Globus pallidus (tissue), 1 donor: ENCODE measurements at places on chromosomes 16 and 17.

DNA sequence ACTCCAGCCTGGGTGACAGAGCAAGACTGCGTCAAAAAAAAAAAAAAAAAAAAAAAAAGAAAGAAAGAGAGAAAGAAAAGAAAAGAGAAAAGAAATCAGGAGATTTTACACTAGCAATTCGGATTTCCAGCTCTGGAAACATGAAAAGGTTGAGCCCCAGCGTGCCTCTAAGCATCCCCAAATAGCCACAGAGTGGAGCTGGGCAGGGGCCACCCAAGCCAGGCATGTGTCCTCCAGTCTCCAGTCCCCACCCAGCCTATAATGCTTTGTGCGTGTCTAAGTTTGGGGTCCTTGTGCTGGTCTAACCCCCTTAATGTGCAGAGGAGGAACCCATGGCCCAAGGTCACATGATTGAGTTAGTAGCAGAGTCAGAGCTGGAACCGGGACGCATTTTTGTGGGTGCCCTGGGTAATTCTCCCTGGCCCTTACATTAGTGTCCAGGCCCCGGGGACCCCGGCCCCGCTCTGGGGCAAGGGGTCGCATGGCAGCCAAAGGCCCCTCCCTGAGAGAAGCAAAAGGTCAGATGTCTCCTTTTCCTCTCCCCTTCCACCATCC lies 19.9 kb downstream of the ADAM11 start:
- DNase-seq: no peak

DNA sequence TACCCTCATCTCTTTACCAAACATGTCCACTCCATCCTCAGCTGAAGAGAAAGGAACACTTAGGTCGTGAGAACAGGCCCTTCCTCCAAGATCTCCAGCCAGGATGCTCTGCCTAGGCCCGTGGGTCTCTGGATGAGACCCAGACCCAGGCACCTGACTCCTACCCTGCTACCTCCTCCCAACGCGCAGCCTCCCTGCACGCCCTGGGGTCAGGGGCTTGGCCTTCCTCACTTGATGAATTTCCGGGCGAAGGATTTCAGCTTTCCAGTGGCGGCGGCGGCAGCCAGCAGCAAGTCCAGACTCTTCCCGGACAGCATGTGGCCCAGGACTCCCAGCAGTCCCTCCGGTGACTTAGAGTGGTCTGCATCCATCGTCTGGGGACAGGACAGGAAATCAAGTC lies 13.4 kb downstream of the CSF3 start:
- DNase-seq: no peak

DNA sequence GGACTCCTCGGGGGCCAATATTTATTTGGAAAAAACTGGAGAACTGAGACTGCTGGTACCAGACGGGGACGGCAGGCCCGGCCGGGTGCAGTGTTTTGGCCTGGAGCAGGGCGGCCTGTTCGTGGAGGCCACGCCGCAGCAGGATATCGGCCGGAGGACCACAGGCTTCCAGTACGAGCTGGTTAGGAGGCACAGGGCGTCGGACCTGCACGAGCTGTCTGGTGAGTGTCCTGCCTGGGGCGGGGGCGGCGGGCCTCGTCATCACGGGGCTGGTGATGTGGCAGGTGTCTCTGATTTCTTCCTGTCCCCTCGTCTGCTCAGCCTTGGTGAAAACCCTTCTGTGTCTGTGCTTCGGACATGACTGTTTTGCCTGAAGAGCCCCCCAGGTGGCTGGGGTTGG lies 5.7 kb downstream of the METRNL start:
- DNase-seq: no peak

GRCh38 chr17:54626146-54626703 lies 274.4 kb upstream of the TOM1L1 start:
- DNase-seq: no peak

GRCh38 chr17:10384175-10384574 lies 11.4 kb upstream of the MYH13 start:
- DNase-seq: no peak

DNA sequence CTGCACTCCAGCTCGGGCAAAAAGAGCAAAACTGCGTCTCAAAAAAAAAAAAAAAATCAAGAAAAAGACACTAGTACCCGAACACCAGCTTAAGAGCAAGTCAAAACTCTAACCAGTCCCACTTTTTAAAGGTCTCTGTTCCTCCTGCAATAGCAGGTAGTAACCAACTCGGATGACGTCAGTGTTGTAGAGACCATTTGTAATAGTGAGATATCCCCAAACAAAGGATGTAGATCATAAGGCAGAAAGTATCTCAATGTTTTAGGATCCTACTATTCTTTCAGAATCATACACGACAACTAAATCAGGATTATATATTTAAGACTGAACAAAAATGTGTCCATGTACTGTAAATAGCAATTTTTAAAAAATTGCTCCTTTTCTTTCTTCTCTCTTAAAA lies 2.4 kb downstream of the JPT1 start:
- no peak for DNase-seq

DNA sequence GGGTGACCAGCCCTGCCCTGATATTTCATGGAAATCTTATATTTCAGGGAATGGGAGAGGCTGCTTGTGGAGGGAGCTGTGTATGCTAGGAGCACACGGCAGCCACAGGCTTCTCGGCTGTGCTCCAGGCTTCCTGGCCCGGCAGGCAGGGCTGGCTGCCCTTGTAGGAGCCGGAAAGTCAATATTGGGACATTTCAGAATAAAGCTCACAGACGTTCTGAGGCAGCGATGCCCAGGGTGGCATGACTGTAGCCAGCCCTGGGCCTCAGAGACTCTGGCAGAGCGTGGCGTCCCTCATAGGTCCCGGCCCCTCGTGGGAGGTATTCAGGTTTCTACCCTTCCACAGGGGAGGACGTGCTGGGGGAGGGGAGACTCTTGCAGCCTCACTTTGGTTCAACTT lies 65.7 kb downstream of the BANP start:
- no peak for DNase-seq

GRCh38 chr17:16923097-16923903 lies 48.6 kb downstream of the TNFRSF13B start:
- DNase-seq: no peak

DNA sequence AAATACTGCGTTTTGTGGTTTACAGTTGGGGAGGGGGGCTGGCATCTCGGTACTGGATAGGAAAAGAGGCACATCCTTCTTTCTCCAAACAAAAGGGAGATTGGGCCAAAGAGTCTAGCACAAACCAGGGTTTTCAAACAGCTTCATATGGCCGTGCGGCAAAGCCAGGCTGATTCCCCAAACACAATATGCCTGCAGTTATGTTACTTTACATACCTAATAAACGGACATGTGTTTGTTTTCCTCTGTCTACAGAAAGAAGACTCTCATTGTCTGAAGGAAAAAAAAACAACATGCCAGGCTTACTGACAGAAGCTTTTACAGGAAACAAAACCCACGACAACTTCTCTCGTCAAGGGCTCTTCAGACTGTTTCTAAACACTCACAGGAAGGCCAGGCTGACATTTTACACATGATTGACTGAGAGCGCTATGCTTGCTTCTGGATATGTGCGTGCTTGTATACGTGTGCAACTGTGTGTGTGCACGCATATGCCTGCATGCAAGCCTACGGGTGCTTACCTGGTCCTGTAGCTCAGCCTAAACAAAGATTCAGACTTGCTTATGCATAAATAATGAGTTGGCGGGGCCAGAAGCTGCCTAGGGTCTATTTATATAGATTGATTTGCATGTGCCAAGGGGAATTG lies 461.0 kb upstream of the C16orf82 start:
- no peak for DNase-seq

- DNase-seq: no peak
Measured at GRCh38 chr17:35001549-35001948, 21.2 kb downstream of the LIG3 start.

DNA sequence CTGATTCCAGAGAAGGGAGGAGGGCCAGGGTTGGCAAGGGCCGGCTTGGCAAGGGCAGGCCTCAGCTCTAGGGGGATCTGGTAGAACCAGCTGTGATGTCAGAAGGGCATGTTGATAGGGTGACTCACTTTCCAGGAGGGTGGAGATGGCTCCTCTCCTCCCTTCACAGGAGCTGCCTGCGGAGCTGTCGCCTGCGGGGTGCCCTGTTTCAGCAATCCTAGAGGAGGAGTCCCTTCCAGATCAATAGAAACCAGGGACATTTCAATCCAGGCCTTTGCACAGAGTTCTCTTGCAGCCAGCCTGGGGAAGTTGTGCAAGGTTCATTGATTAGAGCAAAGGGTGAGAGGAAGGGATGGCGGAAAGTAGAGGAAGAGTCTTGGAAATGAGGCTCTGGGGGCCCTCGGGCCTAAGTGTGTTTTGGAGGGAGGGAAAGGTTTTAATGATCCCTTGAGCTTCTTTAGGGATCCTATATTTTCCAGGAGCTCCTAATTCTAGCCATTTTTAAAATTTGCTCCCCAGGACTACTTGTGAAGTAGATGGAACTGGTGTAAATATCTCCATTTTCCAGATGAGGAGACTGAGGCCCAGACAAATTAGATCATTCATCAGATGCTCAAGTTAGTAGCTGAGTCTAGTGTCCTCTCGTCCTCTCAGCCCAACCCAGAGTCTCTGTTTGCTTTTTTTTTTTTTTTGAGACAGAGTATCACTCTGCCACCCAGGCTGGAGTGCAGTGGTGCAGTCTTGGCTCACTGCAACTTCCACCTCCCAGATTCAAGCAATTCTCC lies 24.8 kb upstream of the CSNK2A2 start:
- DNase-seq: no peak

DNA sequence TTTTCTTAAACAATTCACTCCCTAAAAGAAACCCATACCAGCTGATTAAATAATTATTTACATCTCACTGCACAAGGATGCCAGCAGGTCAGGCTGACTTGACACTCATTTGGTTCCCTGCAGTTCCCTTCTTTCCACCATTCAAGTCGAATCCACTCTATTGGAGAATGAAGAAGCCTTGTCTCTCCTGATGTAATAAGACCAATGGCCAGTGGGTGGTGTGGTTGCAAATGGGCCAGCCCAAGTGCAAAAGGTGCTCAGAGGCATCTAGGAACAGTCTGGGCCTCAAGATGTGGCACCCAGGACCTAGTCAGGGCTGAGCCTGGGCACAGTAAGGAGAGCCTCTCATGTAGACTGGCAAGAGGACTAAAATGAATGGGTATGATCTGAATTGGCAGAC lies 9.3 kb downstream of the C16orf78 start:
- no peak for DNase-seq

DNA sequence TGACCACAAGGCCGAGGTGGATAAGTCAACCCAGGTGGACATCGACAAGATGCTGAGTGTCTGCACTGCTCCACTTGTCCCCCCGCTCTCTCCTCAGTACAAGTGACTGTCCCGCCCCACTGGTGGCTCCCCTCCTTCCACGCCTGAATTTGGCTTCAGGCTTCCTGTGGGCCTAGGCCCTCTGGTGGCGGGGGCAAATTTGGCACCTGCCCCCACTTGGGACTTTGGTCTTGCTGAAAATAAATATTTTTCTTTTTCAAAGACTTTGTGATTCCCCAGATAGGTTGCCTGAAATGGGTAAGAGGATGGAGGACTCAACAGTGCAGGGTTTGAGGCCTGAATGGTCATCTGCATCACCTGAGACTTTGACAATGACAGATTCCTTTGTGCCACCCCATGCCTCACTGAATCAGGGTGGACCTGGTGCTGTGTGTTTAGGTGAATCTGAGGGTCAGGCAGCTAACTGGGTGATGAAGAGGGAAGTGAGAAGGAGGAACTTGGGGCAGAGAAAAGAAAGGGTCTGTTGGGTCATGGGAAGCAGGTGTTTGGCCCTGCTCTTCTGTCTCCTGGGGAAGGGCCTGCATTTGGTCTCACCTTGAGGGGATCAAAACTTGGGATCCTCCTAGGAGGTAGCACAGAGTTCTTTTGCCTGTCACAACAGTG lies 2.0 kb downstream of the C16orf86 start:
- no peak for DNase-seq
